ENCODE measurements at places on chromosomes 7 and 10.

- DNase-seq: peak; percentile 11
Measured at GRCh38 chr10:115082506-115082905, 10.7 kb upstream of the ATRNL1 start.

GRCh38 chr10:71266147-71266917, 52.7 kb upstream of the SLC29A3 start:
- DNase-seq: peak; percentile 73

DNA sequence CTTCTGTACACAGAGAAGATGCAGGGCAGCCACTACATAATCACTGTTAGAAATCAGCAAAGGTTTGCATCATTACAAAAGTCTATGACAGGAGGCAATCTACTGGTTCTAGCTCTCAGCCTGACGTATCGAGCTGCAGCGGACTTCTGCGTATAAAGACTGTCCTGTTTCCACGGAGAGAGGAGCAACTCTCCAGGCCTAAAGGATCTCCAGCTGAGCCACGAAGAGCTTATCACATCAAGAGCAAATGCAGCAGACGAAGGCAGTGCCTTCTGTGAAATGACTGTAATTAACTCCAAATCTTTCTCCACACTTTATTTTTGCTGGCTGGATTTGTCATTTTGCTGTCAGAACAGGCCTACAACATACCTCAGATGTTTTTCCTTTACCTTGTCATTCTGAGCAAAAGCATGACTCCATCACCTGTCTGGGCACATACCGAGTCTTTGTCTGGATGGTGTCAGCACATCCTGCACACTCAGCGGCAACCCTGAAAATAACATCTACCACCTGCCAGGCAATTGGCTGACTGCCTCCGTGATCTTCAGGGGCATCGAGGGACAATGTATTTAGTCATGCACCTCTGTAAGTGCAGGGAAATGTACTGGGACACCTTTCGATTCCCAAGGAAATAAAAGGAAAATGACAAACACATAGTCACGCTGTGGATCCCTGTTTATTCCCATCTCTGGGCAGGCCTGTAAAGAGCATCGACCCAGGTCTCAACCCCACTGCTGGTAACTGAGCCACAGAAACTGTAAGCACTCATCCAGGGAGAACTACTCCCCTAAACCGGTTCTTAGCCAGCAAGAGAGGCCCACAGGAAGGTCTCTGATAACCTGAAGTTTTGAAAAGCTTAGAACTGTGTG, 26.3 kb upstream of the SH3PXD2A start:
- DNase-seq: no peak

DNA sequence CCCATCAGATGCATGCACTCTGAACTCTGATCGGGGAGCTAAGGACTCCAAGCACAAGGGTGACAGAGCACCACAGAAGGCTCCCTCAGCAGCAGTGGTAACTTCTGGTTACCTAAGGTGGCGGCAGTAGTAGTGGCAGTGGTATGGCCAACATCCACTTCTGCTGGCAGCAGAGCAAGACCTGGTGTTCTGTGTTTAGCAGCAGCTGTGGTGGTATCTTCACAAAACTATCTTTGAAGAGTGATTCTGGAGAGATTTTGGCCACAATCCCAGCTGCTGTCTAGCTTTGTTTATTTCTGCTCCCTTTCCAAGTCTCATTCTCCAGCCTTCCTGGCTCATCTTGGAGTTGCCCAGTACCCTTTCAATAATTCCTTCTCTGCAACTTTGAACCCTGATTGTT, 102.4 kb upstream of the LRGUK start:
- no peak for DNase-seq

DNA sequence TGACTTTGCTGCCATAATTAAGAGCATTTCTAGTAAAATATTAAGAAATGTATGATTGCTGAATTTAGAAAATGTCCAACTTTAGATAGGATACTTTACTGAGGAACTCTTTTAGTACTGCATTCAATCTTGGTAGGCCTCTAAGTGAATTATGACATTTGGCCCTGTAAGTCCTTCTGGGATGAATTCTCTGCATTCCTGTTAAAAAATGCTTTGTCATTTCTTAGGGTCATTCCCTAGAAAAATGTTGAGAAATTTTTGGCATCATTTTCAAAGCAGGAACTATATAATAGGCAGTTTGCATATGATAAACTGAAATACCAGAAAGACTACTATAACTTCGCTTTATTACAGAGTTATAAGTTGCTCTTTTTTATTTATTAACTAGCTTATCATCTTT, 69.3 kb upstream of the PRR15 start:
- DNase-seq: peak; percentile 48

DNA sequence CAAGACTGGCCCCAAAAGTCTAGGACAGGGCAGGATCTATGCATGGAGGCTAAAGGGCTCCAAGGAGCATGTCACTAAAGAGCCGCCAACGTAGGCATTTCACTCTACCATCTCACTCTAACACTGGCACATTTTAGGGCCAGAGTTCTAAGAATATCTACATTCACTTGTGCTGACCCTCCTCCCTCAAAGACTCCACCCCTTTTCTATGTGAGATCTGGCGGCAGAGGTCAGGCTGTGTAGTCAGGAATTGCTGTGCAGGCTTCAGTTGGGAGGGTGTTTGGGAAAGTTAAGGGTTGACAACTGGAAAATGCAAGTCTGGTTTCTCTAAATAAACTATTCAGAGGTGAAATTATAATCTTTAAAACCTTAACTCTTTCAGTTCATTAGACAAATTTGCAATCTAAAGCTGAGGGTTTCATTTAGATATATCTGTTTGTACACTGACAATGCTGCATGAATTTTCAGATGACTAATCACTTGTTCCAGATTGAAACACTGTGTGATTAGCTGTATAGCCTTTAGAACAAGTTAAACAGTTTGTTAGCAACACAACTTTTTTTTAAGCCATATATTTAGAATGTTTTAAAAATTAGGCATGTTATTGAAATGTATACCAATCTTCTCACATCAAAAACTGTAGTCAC, 18.2 kb downstream of the LMOD2 start:
- no peak for DNase-seq

DNA sequence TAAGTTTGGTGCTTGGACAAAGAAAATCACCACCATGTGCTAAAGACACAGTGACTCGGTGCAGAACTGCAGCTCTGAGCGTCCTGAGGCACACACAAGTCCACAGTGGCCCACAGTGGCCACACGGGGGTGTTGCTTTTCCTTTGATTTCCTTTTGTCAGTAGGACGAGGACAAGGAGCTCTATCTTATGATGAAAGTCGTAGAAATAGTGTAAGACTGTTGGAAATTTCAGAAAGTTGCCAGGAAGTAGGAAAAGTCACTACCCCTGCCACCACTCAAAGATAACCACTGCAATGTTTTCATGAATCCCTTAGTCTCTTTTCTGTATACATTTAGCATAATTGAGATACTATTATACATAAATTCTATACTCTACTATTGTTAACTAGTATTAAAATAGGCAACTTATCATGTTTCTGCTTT, 146.0 kb downstream of the TNS3 start:
- DNase-seq: peak; percentile 85

GRCh38 chr10:78600121-78600665, 468.6 kb upstream of the ZMIZ1 start:
- no peak for DNase-seq

- no peak for DNase-seq
Measured at GRCh38 chr7:157359581-157359980, 22.8 kb downstream of the DNAJB6 start.

- DNase-seq: no peak
Measured at GRCh38 chr7:26865094-26865388, 651 bp upstream of the SKAP2 start.

DNA sequence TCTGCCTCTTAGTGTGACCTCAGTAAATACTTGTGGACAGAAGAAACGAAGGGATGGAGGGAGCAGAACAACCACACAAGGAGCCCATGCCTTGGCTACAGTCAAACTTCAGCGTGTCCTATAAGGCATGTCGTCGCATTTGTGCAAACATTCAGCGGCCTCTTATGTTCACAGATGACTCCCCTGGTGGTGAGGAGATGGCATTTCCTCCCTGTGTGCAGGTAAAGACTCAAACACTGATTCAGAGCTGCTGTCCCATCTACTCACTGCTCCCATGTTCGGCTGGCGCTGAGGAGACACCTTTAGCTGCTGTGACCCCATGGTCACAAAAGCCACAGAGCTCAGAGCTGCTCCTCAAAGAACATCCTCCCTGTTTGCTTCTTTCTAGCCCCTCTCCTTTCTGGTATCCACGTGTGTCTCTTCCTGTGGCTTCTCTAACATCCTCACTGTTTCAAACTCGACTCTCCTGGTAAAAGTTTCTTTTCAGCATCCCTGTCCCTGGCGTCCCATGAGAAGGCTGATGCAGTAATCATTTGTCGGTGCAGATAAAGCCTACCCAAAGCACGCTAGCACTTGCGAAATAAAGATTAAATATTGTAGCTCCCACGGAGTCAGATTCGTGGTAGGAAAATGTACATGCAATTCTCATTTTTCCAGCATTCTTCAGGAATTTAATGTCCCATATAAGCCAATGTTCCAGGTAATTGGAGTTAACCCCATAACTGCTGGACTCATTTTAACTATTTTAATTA, 124.9 kb upstream of the NEBL start:
- no peak for DNase-seq

DNA sequence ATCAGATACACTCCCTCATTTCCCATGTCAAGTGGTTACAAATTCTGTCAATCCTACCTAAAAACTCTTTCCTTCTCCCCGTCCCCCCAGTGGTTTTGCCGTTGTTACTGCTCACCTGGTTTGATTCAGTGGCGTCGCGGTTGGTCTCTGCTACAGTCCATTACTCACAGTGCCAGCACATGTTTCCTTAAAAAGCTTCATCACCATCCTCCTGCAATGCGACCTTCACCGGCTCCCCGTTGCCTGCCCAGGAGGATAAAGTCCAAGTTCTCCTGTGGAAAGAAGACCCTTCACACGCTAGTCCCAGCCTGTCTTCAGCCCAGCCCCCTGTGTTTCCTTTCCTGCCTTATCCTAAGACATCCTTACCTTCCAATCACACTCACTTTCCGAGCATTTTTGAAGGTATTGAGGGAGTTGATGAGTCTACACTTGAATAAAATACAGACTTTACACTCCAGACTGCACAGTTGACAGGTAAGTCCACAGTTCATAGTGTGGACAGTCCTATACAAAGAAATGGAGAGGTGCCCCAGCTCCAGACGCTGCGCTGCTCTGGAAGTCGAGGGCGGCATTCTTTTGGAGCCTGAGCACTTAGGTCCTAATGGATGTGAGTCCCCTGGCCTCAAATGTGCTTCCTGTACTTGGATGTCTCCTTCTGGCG, 3.4 kb upstream of the LARP4B start:
- DNase-seq: no peak

DNA sequence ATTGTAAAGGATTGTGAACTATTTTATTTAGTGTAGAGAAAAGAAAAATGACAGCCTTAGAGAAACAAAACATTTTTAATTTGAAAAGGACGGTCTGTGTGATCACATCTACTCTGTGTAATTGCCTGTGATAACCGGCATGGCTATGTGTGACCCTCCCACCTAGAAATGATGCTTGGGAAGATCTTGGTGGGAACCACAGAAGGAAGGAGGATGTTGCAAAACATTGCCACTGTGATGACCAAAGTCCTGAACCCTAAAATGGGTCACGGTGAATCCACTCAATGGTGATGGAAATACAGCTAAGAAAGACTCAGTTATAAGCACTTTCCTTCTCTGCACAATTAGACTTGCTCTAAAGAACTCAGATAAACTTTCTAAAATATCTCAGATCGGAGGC, 221.3 kb upstream of the FRMD4A start:
- no peak for DNase-seq

GRCh38 chr10:77827366-77827765, 99.2 kb downstream of the DLG5 start:
- DNase-seq: no peak

- peak; percentile 64 for DNase-seq
Measured at GRCh38 chr7:146961617-146962016, 845.0 kb downstream of the CNTNAP2 start.

DNA sequence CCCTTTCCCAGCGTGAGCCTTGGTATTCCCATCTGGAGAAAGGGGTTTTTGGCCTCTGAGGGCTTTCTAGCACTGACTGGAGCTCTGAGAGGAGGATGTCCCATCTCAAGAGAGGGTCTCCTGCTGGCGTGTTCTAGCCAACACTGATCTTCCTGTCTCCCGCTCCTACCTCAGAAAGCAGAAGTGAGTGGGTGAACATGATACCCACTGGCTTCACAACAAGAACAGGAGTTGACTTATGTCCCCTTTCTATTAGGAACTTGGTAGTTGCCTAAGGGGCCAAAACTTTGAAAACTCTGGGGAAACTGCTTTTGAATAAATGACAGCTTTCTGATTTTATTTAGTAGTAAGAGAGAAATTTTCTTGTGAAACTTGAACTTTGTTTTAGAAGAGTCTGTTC, 113.1 kb upstream of the ADCY1 start:
- no peak for DNase-seq

Data from fibroblast of mammary gland (primary cell).